HT-29 (cell line): ENCODE measurements at places on chromosomes 11 and 22.

- DNase-seq = no peak
Observed at GRCh38 chr11:1936072-1936780, 10.9 kb upstream of the MRPL23 start.

DNA sequence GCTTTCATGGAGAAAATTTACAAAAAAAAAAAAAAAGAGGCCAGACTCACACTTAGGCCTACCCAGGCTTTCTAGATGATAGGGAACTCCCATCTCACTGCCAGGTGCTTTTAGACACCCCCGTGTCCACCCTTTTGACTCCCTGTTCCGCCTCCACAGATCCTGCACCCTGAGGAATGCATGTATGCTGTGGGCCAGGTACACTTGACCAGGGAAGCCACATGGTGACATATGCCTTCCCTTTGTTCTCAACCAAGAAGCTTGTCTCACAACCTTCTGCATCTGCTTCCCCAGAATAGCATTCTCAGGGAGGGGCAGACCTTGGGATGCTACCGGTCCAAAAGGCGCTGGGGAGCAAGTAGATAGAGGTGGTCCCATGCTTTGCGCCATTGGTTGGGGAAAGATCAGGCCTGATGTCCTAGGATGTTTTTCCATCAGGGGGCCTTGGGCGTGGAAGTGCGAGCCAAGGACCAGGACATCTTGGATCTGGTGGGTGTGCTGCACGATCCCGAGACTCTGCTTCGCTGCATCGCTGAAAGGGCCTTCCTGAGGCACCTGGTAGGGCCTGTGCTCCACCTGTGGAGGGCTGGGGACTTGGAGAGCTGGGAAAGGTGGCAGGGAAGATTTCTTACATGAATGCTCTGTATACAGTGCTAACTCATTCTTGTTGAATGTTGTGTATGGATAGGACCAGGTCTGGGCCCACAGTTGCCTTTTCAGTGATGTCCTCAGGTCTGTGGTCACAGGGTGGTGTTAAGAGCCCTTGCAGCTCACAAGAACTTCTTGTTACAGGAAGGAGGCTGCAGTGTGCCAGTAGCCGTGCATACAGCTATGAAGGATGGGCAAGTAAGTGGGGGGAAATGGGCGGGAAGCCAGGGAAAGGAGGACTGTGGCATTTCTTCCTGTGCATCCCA lies 7.5 kb downstream of the HMBS start:
- DNase-seq = peak; percentile 19

- no peak for DNase-seq
Observed at GRCh38 chr11:44680982-44681597, 45.7 kb upstream of the TSPAN18 start.

DNA sequence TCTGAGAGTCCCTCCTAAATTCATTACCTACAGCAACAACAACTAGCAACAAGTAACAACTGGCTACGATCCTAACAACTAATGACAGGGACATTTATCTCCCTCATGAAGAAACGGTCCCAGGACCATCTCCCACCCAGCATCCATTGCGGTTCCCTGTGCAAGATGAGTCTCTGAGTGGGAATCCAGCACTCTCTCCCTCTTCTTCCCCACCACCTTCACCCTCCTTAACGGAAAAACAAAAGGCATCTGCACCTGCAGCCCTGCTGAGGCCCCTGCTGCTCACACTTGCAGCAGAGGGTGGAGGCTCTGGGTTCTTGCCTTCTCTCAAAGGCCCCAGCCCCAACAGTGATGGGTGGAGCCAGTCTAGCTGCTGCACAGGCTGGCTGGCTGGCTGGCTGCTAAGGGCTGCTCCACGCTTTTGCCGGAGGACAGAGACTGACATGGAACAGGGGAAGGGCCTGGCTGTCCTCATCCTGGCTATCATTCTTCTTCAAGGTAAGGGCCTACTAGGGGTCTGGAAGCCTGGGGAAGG lies at the start of gene CD3G:
CD3G (plus strand) TSS at position 364 of the 535 bp plus-strand sequence; CDS start at position 444, 80 bp downstream.
- DNase-seq = no peak

GRCh38 chr11:134655189-134655989 lies 243.3 kb upstream of the B3GAT1 start:
- DNase-seq = no peak

GRCh38 chr22:46366327-46366731 lies 30.8 kb downstream of the TRMU start:
- no peak for DNase-seq

GRCh38 chr11:31619980-31620379 lies 110.4 kb downstream of the ELP4 start:
- no peak for DNase-seq

DNA sequence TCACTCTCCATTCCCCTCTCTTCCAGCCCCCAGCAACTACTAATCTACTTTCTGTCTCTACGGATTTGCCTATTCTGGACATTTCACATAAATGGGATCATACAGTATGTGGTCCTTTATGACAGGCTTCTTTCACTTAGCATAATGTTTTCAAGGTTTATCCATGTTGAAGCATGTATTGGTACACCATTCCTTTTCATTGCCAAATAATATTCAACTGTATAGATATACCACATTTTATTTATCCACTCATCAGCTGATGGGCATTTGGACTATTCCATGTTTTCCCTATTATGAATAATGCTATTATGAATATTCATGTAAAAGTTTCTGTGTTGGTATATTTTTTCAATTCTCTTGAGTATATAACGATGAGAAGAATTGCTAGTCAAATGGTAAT lies 54.5 kb downstream of the MRTFA start:
- no peak for DNase-seq

- DNase-seq = no peak
Observed at GRCh38 chr22:27283240-27283639, 518.3 kb downstream of the MN1 start.

DNA sequence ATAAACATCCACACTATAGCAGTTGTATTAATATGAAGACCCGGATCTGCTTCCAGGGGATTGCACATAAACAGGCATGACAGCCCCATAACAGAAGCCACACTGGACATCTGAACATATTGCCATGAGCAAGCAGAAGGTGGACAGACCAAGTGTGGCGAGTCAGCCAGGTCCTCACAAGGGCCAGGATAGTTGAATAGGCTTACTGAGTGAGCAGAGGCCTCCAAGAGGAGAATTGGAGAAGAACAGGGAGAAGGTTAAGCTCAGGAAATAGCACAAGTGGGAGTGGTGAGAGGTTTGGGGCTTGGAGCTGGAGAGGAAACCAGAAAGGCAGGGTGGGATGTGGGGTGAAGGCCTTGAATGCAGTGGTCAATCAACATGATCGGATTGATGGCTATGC lies 10.8 kb downstream of the SLC35C1 start:
- peak; percentile 66 for DNase-seq

DNA sequence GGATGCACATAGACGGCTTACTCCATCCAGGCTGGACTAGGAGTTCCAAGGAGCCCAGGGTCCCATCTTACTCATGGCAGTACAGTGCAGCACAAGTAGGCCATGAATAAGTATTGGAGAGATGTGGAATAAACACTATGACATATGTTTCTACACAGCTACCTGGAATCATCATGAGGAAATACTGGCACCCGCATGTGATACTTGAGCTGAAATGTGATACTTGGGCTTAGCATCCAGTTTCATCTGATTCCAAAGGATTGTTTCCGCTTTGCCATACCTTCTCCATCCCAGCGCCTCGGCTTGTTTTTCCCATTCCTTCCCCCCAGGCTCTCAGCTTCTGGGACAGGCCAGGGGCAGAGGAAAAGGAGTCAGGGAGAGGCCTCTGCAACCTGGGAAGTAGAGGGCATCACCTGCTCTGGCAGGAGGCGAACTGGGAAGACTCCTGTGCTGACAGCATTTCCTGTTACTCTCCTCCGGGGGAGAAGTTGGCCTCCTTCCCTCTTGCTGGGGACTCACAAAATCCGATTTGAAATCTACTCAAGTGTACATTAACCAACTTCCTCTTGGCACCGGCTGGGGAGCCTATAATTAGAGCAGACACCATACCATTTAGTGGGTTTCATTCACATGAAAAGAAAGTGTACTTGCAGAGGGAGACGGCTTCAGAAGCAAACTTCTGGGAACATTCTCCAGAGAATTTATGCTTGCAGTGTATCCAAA lies 187.8 kb downstream of the MIAT start:
- DNase-seq = no peak

GRCh38 chr11:101914738-101915426 lies at the start of gene CEP126:
TSS of gene CEP126 (plus strand) at chr11:101915010. CDS start at chr11:101915285, 275 bp downstream.
- DNase-seq = peak; percentile 96

- no peak for DNase-seq
Observed at GRCh38 chr11:104410336-104410735, 246.4 kb upstream of the PDGFD start.

DNA sequence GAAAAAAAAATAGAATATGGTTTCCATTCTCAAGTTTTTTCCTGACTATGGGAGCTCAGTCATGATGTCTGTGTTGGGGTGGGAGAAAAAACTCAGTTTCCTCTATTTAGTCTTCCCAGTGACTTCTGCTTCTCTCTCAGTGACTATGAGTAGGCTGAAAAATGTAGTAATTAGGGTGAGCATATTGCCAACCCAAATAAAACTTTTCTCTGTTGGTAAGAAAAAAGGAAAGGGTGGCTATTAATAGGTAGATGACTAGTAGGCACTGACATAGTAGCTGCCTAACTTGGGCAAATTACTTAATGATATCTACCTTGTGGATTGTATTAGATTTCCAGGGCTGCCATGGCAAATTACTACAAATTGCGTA lies 34.2 kb upstream of the BIRC3 start:
- DNase-seq = no peak

GRCh38 chr11:72024069-72024754 lies 25.5 kb downstream of the IL18BP start:
- DNase-seq = no peak

DNA sequence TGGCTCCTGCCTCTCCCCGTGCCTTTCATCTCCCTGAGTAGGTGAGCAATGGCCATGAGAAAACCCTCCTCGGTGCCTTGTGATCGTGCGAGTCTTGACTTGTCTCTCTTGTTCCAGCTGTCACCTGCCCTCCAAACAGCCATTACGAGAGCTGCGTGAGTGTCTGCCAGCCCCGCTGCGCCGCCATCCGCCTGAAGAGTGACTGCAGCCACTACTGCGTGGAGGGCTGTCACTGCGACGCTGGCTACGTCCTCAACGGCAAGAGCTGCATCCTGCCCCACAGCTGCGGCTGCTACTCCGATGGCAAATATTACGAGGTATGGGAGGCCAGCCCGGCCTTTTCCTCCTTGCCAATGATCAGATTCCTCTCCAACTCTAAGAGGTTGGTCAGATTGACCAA lies 51.7 kb downstream of the TECTA start:
- DNase-seq = no peak

- DNase-seq = peak; percentile 75
Observed at GRCh38 chr11:108697872-108698473, 33.1 kb downstream of the DDX10 start.

- DNase-seq = no peak
Observed at GRCh38 chr11:27894552-27894951, 194.3 kb upstream of the BDNF start.

DNA sequence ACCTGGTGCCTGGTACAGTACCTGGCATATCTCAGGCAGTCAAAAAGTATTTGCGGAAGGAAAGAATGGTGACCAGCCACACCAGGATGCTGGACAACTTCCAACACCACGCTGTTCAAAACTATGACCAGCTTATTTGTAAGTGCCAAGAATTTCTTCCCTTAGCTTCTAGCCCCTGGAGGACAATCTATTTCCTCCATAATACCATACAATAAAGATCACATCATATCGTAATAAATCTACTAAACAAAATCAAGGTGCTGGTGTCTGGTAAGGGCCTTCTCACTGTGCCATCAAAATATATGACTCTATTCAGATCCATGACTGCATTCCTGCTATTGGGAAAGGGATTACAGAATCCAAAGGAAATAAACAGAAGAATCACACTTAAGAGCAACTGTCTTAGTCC lies 51.5 kb downstream of the ALG9 start:
- no peak for DNase-seq

DNA sequence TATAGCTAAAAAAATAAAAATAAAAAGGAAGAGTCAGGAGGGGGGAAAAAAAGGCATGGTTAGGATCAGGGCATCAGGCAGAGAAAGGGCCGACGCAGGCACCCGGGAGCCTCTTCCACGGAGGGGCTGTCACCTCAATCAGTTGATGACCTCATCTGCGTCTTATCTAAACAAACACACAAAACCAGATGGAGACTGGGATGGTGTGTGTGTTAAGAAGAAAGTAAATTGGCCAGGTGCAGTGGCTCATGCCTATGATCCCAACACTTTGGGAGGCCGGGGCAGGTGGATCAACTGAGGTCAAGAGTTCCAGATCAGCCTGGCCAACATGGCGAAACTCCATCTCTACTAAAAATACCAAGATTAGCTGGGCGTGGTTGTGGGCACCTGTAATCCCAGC lies 63.6 kb downstream of the DHCR7 start:
- no peak for DNase-seq

DNA sequence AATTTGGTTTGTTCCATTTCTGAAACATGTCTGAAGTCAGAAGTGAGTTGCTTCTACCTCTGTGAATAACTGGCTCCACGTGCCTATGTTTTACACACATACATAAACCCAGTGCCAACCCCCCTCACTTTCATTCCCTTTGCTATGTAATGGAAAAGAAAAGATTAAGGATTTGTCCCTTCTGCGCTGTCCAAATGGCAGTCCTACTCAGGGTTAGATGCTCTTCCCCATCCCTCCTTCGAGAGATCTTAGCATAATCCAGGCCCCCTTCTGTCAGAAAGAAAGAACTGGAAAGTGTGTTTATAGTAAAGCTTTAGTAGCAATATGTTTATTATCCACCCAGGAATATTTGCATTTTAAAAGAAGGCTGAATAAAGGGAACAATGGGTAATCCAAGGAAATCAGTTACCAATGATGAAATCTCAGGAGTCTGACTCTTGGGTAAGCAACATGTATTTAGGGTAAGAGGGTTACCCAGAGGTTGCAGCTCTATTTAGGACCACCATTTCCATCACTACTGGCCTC lies 3.1 kb upstream of the LAYN start:
- no peak for DNase-seq

GRCh38 chr11:119993722-119994121 lies 144.2 kb downstream of the TRIM29 start:
- peak; percentile 46 for DNase-seq

GRCh38 chr11:38411149-38411548 lies 1813.1 kb upstream of the RAG2 start:
- DNase-seq = peak; percentile 15

- DNase-seq = no peak
Observed at GRCh38 chr22:39356464-39356863, 6.7 kb downstream of the SYNGR1 start.

DNA sequence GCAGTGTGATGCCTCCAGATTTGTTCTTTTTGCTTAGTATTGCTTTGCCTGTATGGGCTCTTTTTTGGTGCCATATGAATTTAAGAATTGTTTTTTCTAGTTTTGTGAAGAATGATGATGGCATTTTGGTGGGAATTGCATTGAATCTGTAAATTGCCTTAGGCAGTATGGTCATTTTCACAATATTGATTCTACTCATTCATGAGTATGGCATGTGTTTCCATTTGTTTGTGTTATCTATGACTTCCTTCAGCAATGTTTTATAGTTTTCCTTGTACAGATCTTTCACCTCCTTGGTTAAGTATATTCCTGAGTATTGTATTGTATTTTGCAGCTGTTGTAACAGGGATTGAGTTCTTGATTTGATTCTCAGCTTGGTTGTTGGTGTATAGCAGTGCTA lies 18.3 kb upstream of the ZBED5 start:
- DNase-seq = no peak

- DNase-seq = no peak
Observed at GRCh38 chr11:124277804-124278203, 21.6 kb downstream of the OR8G5 start.
